ENCODE measurements at places on chromosomes 7 and 10.

GRCh38 chr10:22945934-22946673 lies 18.3 kb downstream of the ARMC3 start:
- no peak for DNase-seq

GRCh38 chr10:4501306-4501705 lies 324.7 kb upstream of the AKR1E2 start:
- DNase-seq = no peak

GRCh38 chr10:50527442-50528043 lies 96.2 kb downstream of the SGMS1 start:
- no peak for DNase-seq

DNA sequence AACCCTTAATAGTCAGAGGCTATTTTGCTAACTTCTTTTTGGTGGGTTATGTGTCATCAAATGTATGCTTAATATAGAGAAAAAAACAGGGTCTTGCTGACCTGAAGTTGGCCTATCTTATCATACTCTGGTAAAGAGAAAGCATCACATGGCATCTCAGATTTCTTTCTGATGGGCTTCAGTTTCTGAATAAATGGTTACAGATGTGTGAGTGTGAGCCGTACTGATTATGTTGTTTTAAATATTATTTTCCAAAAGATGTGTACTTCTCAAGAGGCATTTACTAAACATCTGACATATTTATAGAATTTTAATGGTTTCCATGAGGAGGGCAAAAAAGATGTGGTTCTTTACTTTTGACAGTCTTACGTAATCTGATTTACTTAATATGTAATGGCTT lies 28.4 kb downstream of the BBS9 start:
- DNase-seq = no peak

DNA sequence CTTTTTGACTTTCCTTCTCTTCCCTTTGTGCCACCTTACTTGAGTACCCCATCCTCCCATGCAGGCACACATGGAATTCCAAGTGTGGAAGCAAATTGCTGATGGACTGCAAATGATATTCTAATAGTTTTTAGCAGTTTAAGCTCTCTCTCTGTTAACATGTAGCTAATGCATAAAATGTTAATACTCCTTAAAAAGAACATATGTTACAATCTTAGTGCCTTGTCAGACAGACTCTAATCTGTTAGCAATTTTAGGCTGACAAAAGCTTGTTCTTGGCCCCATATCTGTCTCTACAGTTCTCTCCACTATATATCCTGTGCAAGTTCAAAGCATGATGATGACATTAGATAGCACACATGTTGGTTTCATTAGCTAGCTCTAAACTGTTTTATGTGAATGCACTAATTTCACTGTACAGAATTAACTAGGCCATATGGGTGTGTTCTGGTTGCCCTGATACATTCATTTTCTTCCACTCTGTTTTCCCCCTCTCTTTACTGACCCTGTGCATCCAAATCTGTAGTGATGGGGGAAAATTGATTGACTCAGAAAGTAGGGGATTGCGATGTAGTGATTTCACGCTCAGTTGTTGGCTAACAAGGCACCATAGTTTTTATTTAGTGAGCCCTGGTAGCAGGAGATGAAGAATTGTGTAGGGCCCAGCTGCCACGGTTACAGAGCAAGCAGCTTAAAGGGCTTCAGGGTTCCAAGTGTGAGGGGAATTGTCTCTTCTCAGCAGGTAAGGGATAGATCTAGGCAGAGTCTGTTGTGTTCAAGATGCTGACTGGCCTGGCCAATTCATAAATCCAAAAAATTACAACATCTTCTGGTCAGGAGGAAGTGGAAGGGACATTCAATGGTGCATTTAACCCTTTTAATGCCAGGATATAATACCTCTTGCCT lies 114.6 kb upstream of the FZD1 start:
- DNase-seq = no peak

DNA sequence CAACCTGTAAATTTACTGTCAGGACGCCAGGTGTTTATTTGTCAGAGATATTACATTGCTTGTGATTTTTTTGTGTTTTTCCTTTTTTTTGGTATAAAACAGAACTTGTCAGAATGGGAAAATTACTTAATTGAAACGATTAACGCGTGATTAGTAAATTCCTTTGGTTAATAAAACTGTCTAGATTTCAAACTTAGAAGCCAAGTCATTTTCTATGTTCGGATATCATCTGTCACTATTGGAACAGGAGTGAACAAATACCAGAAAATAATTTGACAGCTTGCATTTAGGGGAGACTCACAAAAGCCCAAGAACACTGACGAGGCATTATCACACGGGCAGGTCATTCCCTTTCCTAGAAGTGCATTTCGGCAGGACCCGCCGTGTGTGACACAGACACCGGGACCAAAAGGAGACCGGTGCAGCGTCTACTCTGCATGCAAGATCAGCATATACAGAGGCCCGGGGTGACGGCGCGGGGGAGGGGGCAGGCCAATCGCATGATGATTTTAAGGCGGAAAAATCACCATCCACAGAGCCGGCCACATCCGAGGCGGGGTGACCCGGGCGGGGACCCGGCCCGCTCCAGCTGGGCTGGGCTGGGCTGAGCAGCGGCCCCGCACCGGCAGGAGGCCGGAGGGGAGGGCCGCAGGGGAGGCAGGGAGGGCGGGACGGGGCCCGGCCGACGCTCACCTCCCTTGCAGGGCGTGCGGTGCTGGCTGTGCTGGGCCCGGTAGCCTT lies 841 bp downstream of the GLUD1 start:
- peak; percentile 12 for DNase-seq

GRCh38 chr10:84907461-84908009 lies 579.1 kb downstream of the CCSER2 start:
- DNase-seq = no peak

DNA sequence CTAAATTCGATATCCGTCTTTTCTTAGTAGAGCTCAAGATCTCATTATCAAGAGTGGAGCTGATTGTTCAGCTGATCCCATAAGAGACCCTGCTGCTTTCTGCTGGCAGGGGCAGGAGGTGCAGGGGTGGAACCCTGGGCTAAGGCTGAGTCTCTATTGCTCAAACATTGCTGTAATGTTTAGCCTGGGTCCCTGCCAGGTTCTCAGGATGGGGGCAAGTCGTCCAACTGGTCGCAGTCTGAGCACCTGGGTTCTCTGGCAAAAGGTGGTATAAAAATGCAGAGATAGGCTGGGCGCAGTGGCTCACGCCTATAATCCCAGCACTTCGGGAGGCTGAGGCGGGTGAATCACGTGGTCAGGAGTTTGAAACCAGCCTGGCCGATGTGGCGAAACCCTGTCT lies 62.0 kb upstream of the NRBF2 start:
- DNase-seq = no peak

DNA sequence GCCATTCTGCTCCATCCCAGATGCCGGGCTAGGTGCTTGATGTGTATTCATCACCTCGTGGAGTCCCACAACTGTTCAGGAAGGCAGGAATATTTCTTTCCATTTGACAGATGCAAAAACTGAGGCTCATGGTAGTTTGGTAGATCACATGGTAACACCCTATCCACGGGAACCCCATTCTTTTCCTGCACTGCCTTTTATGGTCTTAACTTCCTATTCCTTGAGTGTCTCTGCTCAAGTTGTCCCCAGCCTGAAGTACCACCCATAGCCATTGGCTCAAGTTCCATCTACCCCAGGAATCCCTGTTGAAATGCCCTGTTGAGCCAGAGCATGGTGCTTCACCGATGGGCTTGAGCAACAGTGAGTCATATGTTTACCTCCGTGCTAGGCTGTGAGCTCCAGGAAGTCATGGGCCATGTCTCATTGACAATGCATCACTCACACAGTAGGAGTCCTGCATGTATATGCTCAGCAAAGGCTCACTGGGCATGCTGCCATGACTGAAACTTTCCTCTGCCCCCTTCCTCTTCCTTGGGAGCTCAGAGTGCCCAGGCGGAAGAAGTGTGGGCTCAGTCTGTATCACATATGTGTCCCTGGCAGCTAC lies 71.7 kb upstream of the ADAM12 start:
- DNase-seq = no peak

DNA sequence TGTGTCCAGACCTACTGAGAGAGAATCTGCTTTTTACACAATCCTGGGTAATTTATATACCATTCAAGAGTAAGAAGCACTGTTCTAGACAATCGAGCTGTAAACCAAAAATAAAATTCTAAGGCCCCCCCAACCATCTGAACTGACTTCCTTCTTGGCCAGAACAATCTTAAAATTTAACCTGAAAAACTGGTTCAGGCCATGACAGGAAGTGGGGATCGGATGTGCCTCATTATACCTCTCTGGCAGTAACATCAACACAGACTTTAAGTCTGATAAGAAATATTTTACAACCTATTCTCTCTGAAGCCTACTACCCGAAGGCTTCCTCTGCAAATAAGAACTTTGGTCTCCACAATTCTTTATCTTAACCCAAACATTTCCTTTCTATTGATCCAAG lies 75.2 kb upstream of the KIF5B start:
- DNase-seq = no peak

DNA sequence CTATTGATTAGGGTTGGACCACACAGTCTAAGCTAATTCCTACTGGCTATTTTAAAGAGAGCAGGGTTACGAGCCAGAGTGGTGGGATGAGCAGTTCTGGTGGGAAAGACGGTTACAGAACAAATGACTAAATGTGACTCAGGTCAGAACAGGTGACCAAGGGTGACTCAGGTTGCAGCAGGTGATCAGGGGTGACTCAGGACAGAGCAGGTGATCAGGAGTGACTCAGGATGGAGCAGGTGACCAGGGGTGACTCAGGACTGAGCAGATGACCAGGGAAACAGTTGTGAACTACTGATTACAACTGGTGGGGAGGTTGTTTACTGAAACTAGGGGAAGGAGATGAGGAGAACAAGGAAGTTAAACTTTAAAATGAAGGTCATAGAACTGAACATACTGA lies 366.3 kb downstream of the ABCA13 start:
- no peak for DNase-seq

GRCh38 chr7:151125470-151125845 lies 39.2 kb downstream of the AGAP3 start:
- no peak for DNase-seq

DNA sequence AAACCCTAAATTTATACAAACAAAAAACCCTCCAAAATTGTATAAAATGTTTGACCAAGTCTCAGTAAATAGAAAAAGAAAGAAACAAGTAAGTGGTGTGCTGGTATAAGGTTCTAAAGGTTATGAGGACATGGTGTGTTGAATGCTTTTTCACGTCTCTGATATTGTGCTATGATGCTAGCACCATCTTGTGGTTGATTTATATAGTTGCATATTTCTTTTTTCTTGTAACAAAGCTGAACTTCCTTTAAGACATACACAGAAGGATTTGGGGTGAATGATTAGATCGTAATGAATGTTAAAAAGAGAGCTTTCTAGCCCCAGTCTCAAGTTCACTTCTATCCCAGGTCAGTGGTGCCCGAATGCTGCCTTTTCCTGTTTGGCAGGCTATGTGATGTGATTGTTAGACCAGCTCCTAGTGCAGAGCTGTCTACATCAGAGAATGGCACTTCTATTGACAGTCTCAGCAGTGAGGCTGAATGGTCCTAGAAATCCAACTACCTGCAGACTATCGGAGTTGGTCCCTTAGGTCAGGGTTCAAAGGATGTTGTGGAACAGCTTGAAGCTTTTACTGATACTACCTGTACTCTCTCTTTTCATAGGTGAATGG lies 25.0 kb downstream of the VTI1A start:
- no peak for DNase-seq

- no peak for DNase-seq
Measured at GRCh38 chr7:76267107-76267893, 35.2 kb upstream of the HSPB1 start.

DNA sequence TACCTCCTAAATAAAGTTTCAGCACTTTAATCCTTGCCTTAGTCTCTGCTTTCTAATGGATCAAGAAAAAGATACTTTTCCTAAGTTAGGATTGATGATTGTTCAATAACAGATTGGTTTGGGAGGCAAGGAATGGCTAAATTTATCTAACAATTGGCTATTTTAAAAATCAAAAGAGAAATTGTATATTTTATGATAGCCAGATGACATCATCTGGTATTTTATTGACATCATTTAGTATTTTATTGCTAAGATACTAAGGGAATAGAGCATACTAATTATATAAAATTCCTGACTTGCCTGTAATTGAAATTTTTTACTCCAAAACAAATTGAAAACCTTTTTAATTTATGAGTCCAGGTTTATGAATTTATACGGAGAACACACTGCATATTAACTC lies 19.3 kb upstream of the FAM13C start:
- DNase-seq = no peak

DNA sequence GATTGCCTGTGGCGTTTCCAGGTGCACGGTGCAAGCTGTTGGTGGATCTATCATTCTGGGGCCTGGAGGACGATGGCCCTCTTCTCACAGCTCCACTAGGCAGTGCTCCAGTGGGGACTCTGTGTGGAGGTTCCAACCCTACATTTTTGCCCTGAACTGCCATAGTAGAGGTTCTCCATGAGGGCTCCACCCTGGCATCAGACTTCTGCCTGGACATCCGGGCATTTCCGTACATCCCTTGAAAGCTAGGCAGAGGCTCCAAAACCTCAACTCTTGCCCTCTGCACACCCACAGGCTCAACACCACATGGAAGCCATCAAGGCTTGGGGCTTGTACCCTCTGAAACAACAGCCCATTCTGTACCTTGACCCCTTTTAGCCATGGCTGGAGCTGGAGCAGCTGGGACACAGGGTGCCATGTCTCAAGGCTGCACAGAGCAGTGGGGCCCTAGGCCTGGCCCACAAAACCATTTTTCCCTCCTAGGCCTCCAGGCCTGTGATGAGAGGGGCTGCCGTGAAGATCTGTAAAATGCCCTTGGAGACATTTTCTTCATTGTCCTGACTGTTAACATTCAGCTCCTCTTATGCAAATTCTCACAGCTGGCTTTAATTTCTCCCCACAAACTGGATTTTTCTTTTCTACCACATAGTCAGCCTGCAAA lies 10.0 kb upstream of the FGL2 start:
- no peak for DNase-seq

- DNase-seq = no peak
Measured at GRCh38 chr10:86905429-86905828, 52.0 kb downstream of the MMRN2 start.

DNA sequence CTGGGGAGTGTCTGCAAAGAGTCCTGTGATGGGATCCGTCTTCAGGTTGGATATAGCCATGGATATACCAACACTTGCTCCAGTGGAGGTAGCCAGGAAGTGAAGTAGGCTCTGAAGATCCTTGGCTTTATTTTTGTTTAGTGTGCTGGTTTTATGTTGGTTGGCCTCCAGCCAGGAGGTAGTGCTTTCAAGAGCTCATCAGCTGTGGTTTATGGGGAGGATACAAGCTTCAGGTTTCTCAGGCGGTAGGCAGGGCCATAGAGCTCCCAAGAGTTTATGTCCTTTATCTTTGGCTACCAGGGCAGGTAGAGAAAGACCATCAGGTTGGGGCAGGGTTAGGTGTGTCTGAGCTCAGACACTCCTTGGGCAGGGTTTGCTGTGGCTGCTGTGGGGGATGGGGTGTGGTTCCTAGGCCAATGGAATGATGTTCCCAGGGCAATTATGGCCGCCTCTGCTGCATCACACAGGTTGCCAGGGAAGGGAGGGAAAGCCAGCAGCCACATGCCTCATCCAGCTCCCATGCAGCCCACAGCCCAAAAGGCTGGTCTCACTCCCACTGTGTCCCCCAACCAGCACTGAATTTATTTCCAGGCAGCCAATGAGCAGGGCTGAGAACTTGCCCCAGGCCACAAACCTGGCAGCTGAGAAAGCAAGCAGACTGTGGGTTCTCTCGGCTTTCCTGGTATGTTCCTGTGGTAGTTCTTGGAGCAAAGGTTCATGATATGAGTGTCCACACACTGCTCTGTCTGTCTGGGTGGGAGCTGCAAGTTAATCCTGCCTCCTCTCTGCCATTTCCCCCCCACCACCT lies 67.0 kb upstream of the PRLHR start:
- DNase-seq = no peak
